A673 (cell line): ENCODE measurements at places on chromosomes 7 and 10. TPM values are rescaled to one million over a fixed set of nuclear protein-coding genes. Genes with fewer than 3 reads are reported as not detected.

DNA sequence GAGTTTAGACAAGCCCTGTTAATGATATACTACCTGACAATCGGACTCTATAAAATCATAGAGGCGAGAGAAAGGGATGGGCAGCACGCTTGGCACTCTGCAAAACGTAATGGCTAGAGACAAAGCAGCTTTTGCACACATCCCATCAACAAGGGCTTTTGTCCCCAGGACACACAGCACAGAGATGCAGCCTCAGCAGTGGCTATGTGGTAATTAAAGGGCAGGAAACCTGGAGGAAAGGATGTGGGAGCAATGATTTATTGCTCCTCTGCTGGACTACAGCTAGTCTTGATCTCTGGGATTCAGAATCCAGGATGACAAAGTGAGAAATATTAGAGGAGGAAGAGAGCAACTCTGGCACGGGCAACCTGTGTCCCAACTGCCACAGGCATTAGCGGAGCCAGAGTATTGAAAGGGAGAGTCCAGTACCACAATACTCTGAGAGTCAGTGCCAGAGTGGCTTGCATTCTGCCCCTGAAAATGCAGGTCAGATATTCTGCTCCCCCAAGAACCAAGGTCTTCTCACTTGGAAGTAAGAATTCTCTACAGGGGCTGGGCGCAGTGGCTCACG, 96.5 kb downstream of the ARMH3 start:
- H3K27me3 ChIP-seq, result no peaks in the 10 kb centered on the region
- no peaks in the 10 kb centered on the region for H3K4me1 ChIP-seq
- H3K4me3 ChIP-seq, result no peak overlapping the region
- H3K27ac ChIP-seq, result no peak overlapping the region

SPDYE3 gene
- total RNA-seq, result not detected in 2 replicates

GRCh38 chr7:27176524-27176845, 2.4 kb upstream of the HOXA10 start:
- H3K4me1 ChIP-seq, result peaks cover 7% of the 10 kb centered on the region
- H3K27ac ChIP-seq, result no peak overlapping the region
- H3K36me3 ChIP-seq, result no peaks in the 10 kb centered on the region

PRKG1 gene
- total RNA-seq, result 0.17 and 0.58 TPM in 2 replicates

DNA sequence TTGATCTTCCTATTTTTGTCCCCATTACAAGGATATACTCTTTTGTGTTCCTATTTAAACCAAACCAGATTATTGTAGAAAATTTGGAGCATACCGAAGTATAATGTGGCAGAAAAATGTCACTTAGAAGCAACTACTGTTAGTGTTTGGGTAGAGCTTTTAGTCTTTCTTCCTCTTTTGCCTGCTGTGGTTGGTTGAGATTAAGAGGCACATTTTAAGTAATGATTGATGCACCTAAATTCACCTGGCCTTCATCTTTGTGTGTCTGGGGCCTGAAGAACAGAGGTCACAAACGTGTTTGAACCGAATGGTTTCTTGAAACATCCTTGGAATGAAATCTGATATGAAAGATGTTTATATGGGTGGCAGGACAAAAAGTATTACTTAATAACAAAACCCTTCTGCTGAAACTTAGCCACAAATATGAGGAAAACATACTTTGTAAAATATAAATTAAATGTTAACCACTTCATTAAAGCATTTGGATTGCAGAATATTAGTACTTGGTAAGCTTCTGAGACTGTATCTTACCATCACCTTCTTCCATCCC, 2.6 kb downstream of the BPGM start:
- DNase-seq, result no peak
- H3K4me1 ChIP-seq, result peaks cover 6% of the 10 kb centered on the region
- H3K27me3 ChIP-seq, result no peaks in the 10 kb centered on the region
- no peak overlapping the region for H3K27ac ChIP-seq
- no peak overlapping the region for H3K4me3 ChIP-seq
- no peaks in the 10 kb centered on the region for H3K36me3 ChIP-seq

GPRIN2 gene
- not detected in 2 replicates for total RNA-seq

- no peaks in the 10 kb centered on the region for H3K27me3 ChIP-seq
- no peak for DNase-seq
- no peaks in the 10 kb centered on the region for H3K36me3 ChIP-seq
- H3K4me3 ChIP-seq, result no peak overlapping the region
- peaks cover 11% of the 10 kb centered on the region for H3K4me1 ChIP-seq
These were observed 27.2 kb downstream of the IKZF1 start for GRCh38 chr7:50331564-50332208.

COL1A2 gene
- total RNA-seq, result 144 and 251 TPM in 2 replicates

- H3K27me3 ChIP-seq, result no peaks in the 10 kb centered on the region
- peak; percentile 74 for DNase-seq
- H3K4me3 ChIP-seq, result no peak overlapping the region
- H3K27ac ChIP-seq, result no peak overlapping the region
- H3K4me1 ChIP-seq, result peaks cover 22% of the 10 kb centered on the region
These were observed 257.7 kb upstream of the NFE2L3 start for GRCh38 chr7:25894002-25894901.

GRCh38 chr10:22825841-22826240, 102.0 kb upstream of the ARMC3 start:
- no peaks in the 10 kb centered on the region for H3K27me3 ChIP-seq
- no peak overlapping the region for H3K4me3 ChIP-seq
- H3K4me1 ChIP-seq, result peaks cover 9% of the 10 kb centered on the region
- DNase-seq, result no peak
- H3K36me3 ChIP-seq, result no peaks in the 10 kb centered on the region

MEST gene
- total RNA-seq, result 34.9 and 37.4 TPM in 2 replicates

DNA sequence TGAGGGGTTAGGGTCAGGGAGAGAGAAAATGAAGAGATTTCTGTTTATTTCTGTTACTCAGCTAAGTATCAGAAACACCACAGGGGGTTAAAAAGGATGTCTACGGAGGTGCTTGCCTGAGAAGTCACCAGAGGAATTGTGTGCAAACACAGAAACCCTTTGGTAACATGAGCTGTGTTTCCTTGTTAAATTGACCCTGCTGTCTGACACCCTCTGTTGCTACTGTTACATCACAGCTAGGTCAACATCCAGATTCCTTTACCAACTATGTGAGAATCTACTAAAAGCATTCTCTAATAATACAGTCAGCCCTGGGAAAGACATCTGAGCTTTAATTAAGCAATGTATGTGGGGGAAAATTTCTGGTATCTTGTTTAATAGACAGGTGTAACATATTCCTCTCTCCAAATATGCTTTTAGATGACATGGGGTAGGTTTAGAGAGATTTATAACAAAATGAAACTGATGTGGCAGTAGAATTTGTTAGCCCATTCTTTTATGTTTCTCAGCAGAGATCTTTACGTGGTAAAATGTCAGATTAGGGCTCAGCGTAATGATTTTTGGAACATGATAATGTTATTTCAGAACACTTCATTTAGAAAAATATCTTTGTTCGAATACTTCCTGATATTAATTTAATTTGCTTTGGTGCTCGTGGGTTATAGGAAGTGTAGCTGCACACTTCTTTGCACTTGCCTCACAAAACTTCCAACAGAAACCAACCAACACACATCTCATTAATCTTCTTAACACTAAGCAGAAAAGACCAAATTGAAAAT, 168.0 kb upstream of the AHR start:
- DNase-seq, result peak; percentile 27
- H3K4me1 ChIP-seq, result peaks cover 4% of the 10 kb centered on the region
- no peaks in the 10 kb centered on the region for H3K27me3 ChIP-seq
- no peak overlapping the region for H3K27ac ChIP-seq
- H3K4me3 ChIP-seq, result no peak overlapping the region

- no peaks in the 10 kb centered on the region for H3K27me3 ChIP-seq
- no peak overlapping the region for H3K27ac ChIP-seq
- no peaks in the 10 kb centered on the region for H3K36me3 ChIP-seq
- no peaks in the 10 kb centered on the region for H3K4me1 ChIP-seq
- no peak overlapping the region for H3K4me3 ChIP-seq
- DNase-seq, result no peak
These were observed 16.6 kb downstream of the LOXL4 start for GRCh38 chr10:98251399-98251798.

GRCh38 chr7:29458933-29459332, 104.7 kb upstream of the PRR15 start:
- no peaks in the 10 kb centered on the region for H3K36me3 ChIP-seq
- H3K27ac ChIP-seq, result no peak overlapping the region
- DNase-seq, result no peak
- H3K27me3 ChIP-seq, result no peaks in the 10 kb centered on the region

GCK gene
- not detected in 2 replicates for total RNA-seq

DNA sequence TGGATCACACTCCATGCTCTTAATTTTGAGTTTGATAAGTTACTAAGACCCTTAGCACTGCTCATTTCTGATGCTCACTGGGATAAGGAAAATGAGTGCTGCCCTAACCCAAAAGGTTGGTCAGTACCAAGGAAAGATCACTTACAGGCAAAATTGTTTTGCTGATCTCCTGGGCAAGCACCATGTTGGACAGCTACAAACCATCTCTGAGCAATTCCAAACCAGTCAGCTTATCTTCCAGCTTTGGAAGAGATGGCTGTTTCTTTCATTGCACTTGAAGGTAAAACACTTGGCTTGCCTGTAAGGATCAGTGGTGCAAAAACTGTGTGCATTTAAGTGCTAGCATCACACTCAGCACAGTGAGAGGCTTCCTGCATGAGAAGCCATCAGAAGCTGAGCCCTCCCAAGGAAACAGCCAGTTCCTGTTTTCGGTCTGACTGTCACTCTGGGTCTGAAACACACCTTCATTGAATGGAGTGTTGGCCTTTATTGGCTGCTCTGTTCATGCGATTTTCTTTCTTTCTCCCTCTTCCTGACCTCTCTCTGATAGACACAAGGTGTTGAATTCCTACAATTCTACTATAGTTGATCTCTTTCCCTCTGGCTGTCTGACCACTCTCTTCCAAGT, 126.4 kb upstream of the GHITM start:
- peaks cover 6% of the 10 kb centered on the region for H3K4me1 ChIP-seq
- H3K27ac ChIP-seq, result no peak overlapping the region
- H3K4me3 ChIP-seq, result no peak overlapping the region
- no peaks in the 10 kb centered on the region for H3K27me3 ChIP-seq
- no peak for DNase-seq

GRCh38 chr10:80553436-80553835, 15.7 kb downstream of the SH2D4B start:
- peaks cover 19% of the 10 kb centered on the region for H3K27me3 ChIP-seq
- no peaks in the 10 kb centered on the region for H3K36me3 ChIP-seq
- H3K27ac ChIP-seq, result no peak overlapping the region
- H3K4me3 ChIP-seq, result no peak overlapping the region
- no peaks in the 10 kb centered on the region for H3K4me1 ChIP-seq

IGFBP3 gene
- total RNA-seq, result 0.81 and 1.1 TPM in 2 replicates

GRCh38 chr7:51732116-51732515, 415.5 kb upstream of the COBL start:
- DNase-seq, result no peak
- H3K4me3 ChIP-seq, result no peak overlapping the region

- peaks cover 91% of the 10 kb centered on the region for H3K36me3 ChIP-seq
- peaks cover 9% of the 10 kb centered on the region for H3K4me1 ChIP-seq
- DNase-seq, result no peak
- no peaks in the 10 kb centered on the region for H3K27me3 ChIP-seq
- H3K4me3 ChIP-seq, result no peak overlapping the region
These were observed 49.6 kb downstream of the LAMB1 start for GRCh38 chr7:107953265-107953923.

- no peak overlapping the region for H3K4me3 ChIP-seq
- H3K27ac ChIP-seq, result no peak overlapping the region
- no peak for DNase-seq
- H3K27me3 ChIP-seq, result no peaks in the 10 kb centered on the region
These were observed 11.4 kb downstream of the ZWINT start for GRCh38 chr10:56349611-56350010.

HOXA10 gene
- total RNA-seq, result not detected in 2 replicates

- H3K36me3 ChIP-seq, result no peaks in the 10 kb centered on the region
- no peaks in the 10 kb centered on the region for H3K4me1 ChIP-seq
- no peak for DNase-seq
- no peak overlapping the region for H3K27ac ChIP-seq
- H3K4me3 ChIP-seq, result no peak overlapping the region
These were observed 30.2 kb upstream of the LEP start for GRCh38 chr7:128210590-128211570.

DNA sequence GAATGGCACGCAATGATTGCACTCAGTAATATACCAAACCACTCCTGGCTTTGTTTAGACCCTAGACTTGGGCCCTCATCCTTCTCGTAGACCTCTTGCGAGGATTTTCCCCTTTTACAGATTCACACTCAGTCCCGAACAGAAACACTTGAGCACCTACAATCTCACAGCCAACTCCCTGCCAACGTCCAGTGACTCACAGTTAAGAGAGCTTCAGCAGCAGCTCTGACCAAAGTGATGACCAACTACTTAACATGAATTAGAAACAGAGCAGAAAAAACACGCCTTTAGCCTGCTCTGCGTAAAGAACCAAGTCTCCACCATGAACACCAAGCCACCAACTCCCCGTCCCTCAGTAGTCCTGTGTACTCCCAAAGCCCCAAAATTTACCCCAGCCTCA, 2.2 kb downstream of the DNAJC30 start:
- H3K27me3 ChIP-seq, result no peaks in the 10 kb centered on the region
- H3K4me3 ChIP-seq, result no peak overlapping the region
- DNase-seq, result no peak
- H3K36me3 ChIP-seq, result peaks cover 6% of the 10 kb centered on the region
- H3K4me1 ChIP-seq, result peaks cover 16% of the 10 kb centered on the region

- H3K4me3 ChIP-seq, result no peak overlapping the region
- no peak overlapping the region for H3K27ac ChIP-seq
- H3K27me3 ChIP-seq, result no peaks in the 10 kb centered on the region
- peaks cover 24% of the 10 kb centered on the region for H3K4me1 ChIP-seq
- no peaks in the 10 kb centered on the region for H3K36me3 ChIP-seq
These were observed 82.0 kb downstream of the ARL4A start for GRCh38 chr7:12769444-12769843.

DGKB gene
- not detected in 2 replicates for total RNA-seq

DNA sequence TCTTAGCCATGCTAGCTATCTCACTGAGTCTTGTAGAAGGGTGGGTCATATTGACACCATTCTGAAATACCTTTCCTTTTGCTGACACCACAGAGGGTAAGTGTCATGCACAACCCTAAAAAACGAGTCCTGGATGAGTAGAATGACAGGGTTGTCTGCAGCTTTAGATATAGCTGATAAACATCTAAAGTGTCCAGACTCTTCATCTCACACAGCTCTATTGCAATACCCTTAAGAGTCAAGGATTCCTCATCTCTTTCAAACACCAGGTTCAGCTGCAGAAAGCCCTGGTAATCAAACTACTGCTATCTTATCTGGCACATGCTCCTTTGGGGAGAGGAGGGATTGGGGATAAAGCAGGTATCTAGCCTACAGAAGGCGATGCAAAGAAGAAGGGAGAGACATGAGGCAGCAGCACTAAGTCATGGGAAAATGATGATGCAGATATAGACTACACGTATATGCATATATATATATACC, 127.0 kb downstream of the ANK3 start:
- H3K27ac ChIP-seq, result no peak overlapping the region
- no peaks in the 10 kb centered on the region for H3K27me3 ChIP-seq
- no peaks in the 10 kb centered on the region for H3K36me3 ChIP-seq
- DNase-seq, result no peak
